Activated CD4-positive, alpha-beta T cell treated with anti-CD3 and anti-CD28 coated beads for 36 hours (primary cell): ENCODE measurements at places on chromosomes 13 and 19. TPM values are rescaled to one million over a fixed set of nuclear protein-coding genes. Genes with fewer than 3 reads are reported as not detected.

- H3K36me3 ChIP-seq, result no peaks in the 10 kb centered on the region
- no peak for DNase-seq
These were observed 536.5 kb upstream of the NBEA start for GRCh38 chr13:34405410-34406181.

DNA sequence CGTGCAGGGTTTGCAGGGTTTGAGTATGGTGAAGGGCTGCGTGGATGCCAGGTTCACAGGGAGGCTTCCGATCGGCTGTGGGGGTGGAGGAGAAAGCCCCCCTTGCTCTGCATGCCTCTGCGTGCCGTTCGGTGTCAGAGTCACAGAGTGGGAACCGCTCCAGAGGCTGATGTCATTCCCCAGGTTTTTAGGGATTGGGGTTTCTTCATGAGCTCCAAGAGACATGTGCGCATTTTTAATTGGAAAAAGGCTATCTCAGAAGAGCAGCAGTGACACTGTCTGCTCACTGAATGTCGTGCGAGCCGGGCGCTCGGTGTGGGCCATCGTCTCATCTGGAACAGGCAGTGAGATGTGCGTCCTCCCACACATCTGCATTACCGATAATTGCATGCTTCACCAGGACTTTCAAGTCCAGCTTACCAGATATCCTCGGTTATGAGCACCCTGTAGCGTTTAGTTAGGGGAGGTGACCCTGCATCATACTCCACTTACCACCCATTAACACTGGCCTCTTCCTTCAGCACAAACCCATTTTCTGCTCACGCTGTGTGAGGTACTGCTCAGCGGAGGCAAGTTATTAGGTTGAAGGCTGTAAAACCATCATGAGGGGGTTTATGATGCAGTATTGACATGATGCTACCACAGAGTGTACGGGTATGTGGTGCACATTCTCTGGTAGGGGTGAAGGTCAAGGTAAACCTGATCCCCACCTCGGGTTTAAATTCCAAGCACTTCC is 1.7 kb downstream of the MCF2L start:
- no peak overlapping the region for H3K27ac ChIP-seq
- peak overlapping the region; percentile 93 for H3K4me3 ChIP-seq
- H3K27me3 ChIP-seq, result no peaks in the 10 kb centered on the region
- no peak for DNase-seq

GRCh38 chr19:46845959-46846459 is 4.6 kb downstream of the AP2S1 start:
- no peak overlapping the region for H3K27ac ChIP-seq
- no peak overlapping the region for H3K4me3 ChIP-seq
- H3K36me3 ChIP-seq, result peaks cover 14% of the 10 kb centered on the region
- peaks cover 19% of the 10 kb centered on the region for H3K4me1 ChIP-seq
- H3K27me3 ChIP-seq, result no peaks in the 10 kb centered on the region

Gene SERTAD3
- 12.0 TPM for total RNA-seq

DNA sequence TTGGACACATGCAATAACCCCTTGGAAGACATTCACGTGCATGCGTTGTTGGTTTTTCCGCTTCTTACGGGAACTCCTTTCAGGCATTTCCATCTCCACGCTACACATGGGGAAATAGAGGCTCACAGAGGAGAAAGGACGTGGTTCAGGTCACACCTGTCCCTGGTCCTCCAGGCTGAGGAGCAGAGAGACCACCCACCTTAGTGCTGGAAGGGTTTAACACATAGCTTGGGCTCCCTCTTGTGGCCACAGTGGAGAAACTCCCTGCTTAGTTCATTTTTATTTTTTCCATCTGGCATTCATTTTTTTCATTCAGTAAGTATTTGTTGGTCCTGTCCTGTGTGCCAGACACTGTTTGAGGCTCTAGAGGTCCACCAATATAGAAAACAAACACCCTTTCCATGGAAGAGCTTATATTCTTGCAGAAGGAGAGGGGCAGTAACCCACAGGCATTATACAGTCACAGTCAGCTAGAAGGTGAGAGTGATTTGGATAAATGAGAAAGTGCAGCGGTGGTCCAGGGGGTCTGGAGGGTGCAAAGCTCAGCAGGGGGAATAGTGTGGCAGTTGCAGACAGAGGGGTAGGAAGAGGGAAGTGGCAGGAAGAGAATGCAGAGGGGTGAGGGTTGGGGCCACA is 24.2 kb upstream of the TTYH1 start:
- peak; percentile 76 for DNase-seq
- peaks cover 14% of the 10 kb centered on the region for H3K27me3 ChIP-seq
- H3K27ac ChIP-seq, result no peak overlapping the region
